Ureter (tissue), 1 donor: ENCODE measurements at places on chromosomes 16 and 17. TPM values are rescaled to one million over a fixed set of nuclear protein-coding genes. Genes with fewer than 3 reads are reported as not detected.

DNA sequence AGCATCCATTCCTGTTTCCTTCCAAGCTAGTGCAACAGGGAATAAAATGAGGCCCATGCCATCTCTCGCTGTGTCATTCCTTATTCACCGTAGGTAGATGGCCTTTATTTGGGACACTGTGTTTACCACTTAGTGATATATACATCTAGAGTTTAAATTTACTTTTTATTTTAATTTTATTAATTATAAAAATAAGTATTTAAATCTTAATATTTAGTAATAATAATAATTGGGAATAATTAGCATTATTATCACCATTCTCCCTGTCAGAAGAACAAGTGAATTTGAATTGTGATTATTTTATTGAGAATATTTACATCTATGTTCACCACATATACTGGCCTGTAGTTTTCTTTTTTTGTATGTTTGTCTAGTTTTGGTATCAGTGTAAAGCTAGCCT lies 692.9 kb upstream of the KIF2B start:
- no peak for DNase-seq

GRCh38 chr17:48611681-48612455 lies 1.1 kb upstream of the HOXB7 start:
- DNase-seq, result no peak

DNA sequence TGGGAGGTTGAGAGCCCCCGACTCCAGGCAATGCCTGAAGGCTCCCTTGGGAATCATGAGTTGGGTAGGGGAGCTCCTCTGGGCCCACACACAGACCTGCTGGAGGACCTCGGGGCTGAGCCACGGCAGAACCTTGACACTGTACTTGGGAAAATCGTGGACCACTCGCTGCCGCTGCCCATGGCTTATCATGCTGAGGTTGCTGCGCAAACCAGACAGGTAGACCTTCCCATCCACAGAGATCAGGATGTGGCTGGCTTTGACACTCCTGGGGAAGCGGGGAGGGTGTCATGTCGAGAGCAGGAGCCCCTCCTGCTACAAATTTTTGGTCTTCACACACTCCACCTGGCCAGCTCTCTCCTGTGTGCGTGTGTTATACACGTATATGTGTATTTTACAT lies 7.2 kb upstream of the LIMD2 start:
- DNase-seq, result no peak

DNA sequence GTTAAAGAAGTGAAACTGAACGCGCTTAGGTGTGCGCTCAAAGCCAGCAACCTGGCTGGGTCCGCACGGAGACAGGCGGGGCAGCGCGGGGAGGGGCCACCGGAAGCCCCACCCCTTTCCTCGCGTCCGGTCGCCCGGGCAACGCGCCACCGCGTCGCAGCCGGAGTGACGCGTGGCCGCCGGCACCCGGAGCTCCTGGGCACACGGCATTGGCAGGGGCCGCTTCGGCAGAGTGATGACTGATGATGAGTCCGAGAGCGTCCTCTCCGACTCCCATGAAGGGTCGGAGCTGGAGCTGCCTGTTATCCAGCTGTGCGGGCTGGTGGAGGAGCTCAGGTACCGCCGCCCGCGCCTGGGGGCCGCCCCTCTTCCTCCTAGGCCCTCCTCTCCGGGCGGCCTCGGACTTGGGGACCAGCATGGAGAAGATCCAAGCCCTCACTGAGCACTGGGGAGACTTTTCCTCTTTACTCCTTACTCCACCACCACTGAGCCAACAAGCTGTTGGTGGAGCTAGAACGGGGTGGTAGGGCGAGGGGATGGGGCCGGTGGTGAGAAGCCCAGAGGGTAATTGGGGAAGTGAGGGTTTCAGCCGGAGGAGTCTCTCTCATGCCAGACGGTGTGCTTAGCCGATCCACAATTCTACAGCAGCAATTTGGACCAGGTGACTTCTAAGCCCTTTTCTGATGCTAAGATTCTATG lies 44.9 kb downstream of the PRSS54 start:
- DNase-seq, result peak; percentile 79

DNA sequence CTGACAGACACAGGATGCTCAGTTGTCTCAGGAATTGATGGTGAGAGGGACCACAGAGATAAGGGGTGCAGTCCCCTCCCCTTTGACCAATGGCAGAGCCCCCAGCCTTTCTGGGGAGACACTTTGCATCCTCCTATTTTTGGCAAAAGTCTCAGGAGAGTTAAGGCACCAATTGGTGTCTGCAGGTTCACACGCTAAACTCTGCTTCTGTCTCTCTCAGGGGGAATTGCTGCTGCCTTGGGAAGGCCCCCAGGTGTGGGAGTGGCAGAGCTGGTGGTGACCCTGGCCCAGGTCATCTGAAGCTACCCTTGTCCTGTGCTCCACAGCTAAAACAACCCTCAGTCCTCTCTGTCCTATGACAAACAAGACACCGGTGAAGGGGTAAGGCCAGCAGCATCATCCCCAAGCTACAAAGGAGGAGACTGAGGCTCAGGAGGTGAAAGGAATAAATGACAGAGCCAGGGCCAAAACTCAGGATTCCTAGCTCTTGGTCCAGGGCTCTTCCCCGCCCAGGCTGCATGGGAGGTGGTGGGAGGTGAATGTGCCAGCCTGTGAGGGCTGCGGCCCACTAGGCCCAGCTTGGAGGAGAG lies 20.3 kb downstream of the OSBPL7 start:
- peak; percentile 26 for DNase-seq

DNA sequence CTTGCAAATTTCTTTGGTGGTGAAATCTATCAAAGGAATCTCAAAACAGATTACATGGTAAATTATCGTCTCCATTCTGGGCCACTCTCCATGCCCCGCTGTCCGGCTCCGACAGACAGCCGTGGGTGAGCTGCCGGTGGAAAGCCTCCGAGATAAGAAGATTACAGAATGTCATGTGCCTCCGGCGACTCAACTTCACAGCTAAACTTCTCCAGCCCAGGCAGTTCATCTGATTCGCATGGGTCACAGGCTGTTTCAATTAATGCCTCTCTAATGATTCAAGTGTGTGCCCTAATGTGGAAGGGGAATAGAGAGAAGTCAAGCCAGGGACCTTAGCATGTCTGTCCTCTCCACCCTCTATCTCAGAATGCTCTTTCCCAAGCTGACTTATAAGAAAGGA lies 520.8 kb upstream of the ZFHX3 start:
- no peak for DNase-seq

- DNase-seq, result no peak
Measured at GRCh38 chr17:60135951-60136666, 13.7 kb upstream of the CA4 start.

DNA sequence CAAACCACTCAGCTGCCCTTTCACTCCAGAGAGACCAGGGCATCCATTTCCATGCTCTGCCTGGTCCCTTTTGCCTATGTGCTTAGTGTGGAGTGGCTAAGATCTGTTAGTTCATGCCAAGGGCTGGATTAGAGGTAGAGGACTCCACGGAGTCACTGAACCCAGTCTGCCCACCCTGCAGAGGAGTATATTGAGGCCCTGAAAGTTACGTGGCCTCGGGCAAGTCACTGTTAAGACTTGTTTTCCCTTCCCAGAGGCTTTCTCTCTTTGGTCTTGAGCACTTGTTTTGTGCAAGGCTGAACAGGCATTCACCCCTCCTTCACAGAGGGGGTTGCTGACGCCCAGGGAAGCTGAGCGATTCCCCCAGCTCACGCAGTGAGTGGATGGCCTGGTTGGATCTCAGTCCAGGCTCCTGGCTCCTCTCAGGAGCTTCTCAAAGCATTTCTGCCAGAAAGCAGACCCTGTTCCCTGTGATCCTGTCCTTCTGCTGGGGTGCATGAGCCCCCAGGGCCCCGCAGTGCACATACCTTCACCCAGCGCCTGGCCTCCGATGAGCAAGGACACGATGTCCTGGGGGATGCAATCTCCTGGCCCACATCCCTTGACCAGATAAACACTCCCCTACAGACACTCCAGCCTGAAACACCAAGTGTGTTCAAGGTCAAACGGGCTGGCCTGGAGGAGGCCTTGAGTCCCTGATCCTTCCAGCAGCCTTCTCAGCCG lies 153.4 kb upstream of the GSE1 start:
- no peak for DNase-seq

- DNase-seq, result no peak
Measured at GRCh38 chr16:8355675-8356074, 234.6 kb downstream of the TMEM114 start.

DNA sequence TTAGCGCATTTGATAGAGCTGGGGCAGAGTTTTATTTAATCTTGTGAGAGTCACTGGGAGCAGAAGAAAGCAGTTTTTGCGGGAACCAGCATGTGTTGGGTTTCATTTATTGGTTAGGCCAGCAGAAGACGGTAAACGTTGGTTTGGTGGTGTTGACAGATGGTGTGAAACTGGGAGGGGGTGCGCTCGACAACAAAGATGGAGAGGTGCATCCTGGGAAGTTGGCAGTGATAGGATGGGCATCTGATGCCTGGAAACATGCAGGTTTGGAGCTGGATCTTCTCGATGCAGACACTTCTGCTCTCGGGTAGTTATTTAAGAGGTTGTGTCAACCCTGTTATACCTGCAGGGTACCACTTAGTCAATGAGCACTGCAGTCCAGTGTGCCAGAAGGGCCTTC lies 24.9 kb upstream of the CLEC18A start:
- no peak for DNase-seq

GRCh38 chr16:69345923-69346322 lies 5.7 kb downstream of the TMED6 start:
- no peak for DNase-seq

DNA sequence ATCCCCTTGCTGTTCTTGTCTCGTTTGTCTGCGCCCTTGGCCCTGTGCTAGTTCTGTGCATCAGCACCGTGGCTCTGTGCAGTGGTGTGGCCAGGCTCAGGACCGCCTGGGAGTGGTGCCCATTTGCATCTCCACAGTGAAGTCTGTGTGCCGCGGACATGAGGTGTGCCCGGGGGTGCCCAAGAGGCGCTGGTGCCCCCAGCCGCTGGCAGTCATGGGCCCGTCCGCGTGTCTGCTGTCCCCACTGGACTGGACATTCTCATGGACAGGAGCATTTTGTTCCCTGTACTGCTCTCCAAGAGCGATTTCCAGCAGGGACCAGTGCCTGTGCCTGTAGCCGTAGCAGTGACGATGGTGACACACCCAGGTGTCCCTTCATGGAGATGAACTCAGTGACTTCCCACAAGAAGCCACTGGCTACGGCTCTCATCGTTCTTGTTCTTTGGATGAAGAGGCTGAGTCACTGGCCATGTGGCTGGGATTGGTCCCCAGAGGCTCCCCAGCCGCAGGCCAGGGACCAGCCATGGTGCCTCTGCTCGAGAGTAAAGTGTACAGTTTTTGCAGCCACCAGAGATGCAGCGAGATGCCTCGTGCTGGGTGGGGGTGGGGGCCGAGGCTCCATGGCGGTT lies 13.0 kb upstream of the MC1R start:
- no peak for DNase-seq

GRCh38 chr17:19457830-19458271 lies 46.8 kb downstream of the RNF112 start:
- peak; percentile 29 for DNase-seq

- DNase-seq, result no peak
Measured at GRCh38 chr16:74611721-74612120, 4.8 kb upstream of the GLG1 start.

DNA sequence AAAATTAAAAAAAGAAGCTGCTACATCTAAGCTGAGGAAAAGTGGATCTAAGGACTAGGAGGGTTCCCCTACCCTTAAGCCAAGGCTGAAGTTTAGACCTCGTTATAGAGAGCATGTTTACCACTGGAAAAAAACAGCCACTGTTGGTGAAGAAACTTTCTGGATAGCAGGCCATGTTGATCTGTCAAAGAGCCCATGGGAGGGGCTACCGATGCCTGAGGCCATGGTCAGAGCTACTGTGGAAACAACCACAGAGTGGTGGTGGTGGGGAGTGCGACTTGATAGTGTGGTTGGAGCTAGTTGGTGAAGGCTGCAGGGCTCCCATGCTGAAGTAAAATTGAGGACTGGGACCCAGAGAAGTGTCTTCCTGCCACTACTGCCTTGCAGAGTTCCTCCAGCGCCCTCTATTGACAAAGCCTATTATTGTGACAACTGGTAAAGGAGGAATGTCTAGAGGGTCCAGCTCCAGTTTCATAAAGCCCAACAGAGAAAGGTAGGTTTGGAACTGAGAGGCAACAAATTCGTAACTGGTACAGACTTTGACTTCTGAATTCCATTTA lies 12.7 kb upstream of the FAM20A start:
- DNase-seq, result no peak

- DNase-seq, result no peak
Measured at GRCh38 chr16:27927266-27927901, 136.1 kb downstream of the GSG1L start.

DNA sequence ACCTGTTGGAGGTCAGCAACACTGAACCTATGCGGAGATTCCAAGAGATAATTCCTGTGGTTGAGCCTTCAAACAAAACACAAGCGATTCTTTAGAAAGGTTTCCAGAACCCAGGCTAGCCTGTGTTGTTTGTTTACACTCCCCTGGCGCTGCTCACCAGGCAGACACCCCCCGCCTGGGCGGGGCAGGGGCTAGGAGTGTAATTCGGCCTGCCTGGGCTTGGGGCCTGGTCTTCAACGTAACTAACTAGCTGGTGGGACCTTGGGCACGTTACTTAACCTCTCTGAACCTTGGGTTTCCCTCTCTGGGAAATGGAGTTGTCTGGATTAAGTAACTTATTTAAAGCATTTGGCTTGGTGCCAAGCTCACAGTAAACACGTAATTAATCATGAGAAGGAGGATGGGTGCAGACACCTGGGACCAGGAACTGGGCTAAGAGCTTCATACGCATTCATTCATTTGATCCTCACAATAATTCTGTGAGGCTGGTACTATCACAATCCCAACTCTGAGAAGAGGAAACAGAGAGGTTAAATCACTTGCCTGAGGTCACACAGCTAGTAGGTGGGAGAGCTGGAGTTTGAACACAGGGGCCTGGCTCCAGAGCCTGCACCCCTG lies 7.6 kb upstream of the ARHGAP27 start:
- no peak for DNase-seq

DNA sequence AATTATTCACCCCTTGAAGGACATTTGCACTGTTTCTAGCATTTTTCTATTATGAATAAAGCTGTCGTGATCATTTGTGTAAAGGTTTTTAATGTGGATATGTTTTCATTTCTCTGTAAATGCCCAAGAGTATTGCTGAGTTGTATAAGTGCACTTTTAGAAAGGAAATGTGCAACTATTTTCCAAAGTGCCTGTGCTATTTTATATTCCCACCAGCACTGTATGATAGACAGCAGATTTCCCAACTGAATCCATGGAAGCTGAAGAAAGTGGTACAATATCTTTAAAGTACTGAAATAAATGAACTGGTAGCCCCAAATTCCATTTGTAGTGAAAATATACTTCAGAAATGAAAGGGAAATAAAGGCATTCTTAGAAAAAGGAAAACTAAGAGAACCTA lies 238.4 kb downstream of the BCAS3 start:
- DNase-seq, result no peak

GRCh38 chr17:50443505-50443974 lies 17.5 kb downstream of the ACSF2 start:
- no peak for DNase-seq

DNA sequence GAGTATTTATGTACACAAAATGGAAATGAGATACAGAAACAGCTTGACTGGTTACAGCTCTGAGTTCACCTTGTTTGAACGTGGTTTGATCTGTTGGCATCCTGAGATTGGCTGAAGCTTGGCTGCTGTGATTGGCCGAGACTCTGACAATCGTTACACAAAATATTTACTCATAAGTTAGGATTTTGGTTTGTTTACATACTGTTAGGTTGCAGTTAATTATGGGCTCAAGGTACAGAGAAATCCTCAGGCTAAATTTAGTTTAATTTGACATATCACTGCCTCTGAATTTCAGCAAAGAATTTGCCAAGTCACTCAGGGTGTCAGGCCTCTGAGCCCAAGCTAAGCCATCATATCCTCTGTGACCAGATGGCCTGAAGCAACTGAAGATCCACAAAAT lies 227.3 kb downstream of the COPRS start:
- DNase-seq, result no peak

ACSM5 gene
- 2.3 TPM for total RNA-seq

KRTAP9-4 gene
- total RNA-seq, result not detected

PRR29 gene
- total RNA-seq, result 3.5 TPM

OR3A3 gene
- not detected for total RNA-seq
